NB4 (cell line): ENCODE measurements at places on chromosomes 3 and 15.

- no peak for DNase-seq
Measured at GRCh38 chr3:79937567-79937966, 169.8 kb upstream of the ROBO1 start.

- no peak for DNase-seq
Measured at GRCh38 chr3:48433472-48434118, 3.7 kb upstream of the PLXNB1 start.

GRCh38 chr3:49012441-49013017 lies 5.3 kb downstream of the WDR6 start:
- DNase-seq: no peak

DNA sequence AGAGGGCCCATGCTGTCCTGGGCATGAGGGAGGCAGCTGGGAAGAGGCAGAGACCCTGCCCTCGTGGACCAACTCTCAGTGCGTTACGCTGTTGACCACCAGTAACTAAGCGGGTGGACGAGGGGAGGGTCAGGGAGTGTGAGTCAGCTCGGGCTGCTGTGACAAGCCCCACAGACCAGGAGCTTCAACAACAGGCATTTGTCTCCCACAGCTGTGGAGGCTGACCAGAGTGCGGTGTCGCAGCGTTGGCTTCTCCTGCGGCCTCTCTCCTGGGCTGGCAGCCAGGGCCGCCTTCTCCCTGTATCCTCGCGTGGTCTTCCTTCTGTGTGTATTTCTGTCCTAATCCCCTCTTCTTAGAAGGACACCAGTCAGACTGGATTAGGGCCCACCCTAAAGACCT lies 13.0 kb downstream of the EFCC1 start:
- DNase-seq: no peak

DNA sequence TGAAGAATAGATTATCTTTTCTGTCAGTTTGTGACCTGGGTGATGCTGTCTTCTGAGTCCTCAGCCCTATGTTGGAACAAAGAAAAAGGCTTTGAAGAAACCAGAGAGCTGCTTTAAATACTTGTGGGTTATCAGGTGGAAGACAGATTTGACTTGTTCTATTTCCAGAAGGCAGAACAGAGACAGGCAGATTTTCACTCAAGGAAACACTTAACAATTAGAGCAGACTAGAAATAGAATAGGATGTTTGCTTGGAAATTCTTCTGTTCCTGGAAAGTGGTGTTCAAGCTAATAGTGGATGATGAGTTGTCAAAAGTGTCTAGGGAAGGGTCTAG lies 219.4 kb downstream of the UBE2E2 start:
- no peak for DNase-seq
